ENCODE measurements at places on chromosomes 13 and 19.

GRCh38 chr13:111629926-111630325 is 309.5 kb downstream of the TEX29 start:
- no peak for DNase-seq

GRCh38 chr19:53365899-53366493 is 491 bp downstream of the ZNF525 start:
- peak; percentile 71 for DNase-seq

- DNase-seq = no peak
Measured at GRCh38 chr19:38905620-38906019, 5.9 kb downstream of the NFKBIB start.

GRCh38 chr19:1438933-1439354 is 748 bp downstream of the RPS15 start:
- DNase-seq = no peak

DNA sequence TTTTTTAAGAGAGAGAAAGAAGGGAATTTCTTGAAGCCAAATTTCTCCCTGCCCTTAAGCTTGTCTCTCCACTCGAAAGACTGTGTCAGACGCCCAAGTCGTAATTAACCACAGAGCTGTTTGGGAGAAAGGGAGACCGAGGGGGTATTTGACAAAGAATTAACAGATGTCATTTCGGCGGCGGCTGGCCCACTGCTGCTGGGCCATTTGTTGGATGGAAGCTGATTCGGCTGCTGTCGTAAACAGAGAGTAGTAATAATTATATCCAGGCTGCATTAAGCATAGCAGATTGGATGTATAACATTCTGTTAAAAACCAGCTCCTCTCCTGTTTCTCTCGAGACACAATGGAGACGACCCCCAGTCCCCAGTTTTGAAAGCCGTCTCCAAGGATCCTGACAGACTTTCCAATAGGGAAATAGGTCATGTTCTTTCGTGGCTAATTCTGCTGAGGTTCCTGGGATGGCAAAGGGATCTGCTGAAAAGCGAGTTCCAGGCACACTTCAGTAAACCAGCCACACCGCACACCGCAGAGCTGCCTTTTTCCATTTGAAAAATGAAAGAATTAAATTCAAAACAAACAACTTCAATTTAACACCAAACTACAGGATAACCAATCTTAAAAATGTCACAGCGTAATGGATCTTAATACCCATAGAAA is 71.5 kb downstream of the KCTD15 start:
- DNase-seq = no peak

GRCh38 chr19:12913851-12914690 is 5.0 kb downstream of the SYCE2 start:
- peak; percentile 70 for DNase-seq

GRCh38 chr13:79909644-79910043 is 428.7 kb downstream of the NDFIP2 start:
- no peak for DNase-seq

- no peak for DNase-seq
Measured at GRCh38 chr13:38462605-38463004, 113.0 kb downstream of the UFM1 start.

DNA sequence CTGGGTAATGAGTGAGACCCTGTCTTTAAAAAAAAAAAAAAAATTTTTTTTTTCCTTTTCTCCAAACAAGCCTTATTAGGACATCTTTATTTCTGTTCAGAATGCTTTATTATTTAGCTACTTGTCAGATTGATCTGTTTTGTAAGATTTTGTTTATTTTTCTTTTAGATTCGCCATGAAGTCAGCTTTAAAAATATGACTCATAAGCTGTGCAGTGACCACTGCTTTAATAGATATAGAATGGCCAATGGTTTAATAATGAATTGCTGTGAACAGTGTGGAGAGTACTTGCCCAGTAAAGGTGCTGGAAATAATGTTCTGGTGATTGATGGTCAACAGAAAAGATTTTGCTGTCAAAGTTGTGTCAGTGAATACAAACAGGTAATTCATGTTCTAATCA is 47.7 kb downstream of the ZMYM2 start:
- no peak for DNase-seq

DNA sequence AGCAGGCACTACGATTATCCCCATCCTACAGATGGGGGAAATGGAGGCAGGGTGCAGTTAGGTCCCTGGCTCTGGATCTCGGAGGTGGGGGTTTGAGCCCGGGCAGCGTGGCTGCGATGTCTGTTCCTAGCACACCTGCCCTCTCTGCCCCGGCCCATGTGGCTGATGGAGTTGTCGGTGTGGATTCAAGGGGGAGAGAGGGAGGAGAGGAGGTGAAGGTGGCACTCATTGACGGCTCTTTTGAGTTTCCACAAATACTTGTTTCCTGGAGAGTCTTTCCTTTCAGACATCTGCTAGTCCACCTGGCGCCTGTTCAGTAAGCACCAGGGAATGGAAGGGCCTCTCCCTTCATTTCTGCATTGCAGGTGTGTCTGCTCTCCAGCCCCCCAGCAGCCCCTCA is 69.9 kb downstream of the ARHGEF18 start:
- no peak for DNase-seq

DNA sequence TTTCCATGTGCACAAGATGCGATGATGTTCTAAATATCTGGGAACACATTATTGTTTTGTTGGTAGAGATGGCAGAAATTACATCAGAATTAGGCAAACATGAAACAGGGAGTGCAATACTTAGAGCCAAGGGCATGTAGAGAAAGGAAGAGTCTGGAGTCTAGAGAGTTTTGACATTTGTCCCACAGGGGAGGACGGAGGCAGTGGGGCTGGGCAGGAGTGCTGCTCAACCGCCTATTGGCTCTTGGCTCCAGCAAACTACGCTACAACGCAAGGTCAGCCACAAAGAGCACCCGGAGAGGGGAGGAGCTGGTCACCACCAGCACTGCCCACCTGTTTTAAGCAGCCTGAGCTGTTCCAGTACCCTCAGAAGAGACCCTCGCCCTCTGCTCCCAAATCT is 108.3 kb downstream of the ABCC4 start:
- DNase-seq = no peak

DNA sequence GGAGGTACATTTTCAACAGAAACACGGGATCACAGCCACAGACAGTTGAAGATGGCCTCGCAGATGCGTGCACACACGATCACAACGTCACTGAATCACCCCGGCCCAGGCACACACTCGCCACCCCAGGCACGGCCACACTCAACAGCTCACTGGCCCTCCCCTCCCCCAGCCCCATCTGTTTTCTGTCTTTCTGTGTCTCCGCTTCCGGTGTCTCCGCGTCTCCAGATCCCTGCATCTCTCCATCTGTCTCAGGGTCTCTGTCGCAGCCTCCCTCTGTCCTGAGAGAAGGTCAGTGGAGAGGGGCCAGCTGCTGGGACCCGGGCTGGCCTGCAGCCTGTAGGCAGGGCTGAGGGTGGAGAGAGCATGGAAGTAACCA is 3.8 kb upstream of the ATP1A3 start:
- DNase-seq = peak; percentile 35

GRCh38 chr13:98922306-98922705 is 55.6 kb downstream of the DOCK9 start:
- DNase-seq = no peak

GRCh38 chr13:95083758-95084157 is 217.5 kb downstream of the ABCC4 start:
- no peak for DNase-seq

- DNase-seq = no peak
Measured at GRCh38 chr13:97342136-97342535, 91.8 kb upstream of the RAP2A start.

DNA sequence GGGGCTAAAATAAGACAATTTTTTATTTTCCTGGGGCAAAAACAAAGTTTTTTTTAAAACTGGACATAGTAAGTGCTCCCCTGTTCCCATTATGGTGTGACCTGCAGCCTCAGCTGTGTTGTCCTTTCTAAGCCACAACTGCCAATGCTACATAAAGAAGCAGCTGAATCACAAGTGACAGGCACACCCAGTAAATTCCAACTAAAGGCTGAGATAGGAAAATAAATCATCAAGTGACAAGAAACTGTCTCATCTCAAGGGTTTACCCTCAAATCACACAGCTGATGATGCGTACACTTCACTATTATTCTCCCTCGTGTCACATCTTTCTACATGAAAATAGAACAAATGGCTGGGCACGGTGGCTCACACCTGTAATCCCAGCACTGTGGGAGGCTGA is 28.7 kb downstream of the STK24 start:
- peak; percentile 32 for DNase-seq
